Ovary (tissue), 10 donors: ENCODE measurements at places on chromosomes 1 and 21. TPM values are rescaled to one million over a fixed set of nuclear protein-coding genes. Genes with fewer than 3 reads are reported as not detected.

Gene RPE65
- 0.05 TPM for polyA plus RNA-seq

Gene IARS2
- polyA plus RNA-seq, result 35.3 TPM

Gene BCAN
- polyA plus RNA-seq, result 0.43 TPM

Gene IL20
- polyA plus RNA-seq, result 0.30 TPM

Gene TMPRSS3
- 0.12 TPM for polyA plus RNA-seq

Gene CRYAA
- polyA plus RNA-seq, result not detected

Gene BTF3L4
- polyA plus RNA-seq, result 51.9 TPM

Gene LINGO4
- not detected for polyA plus RNA-seq

Gene BSND
- polyA plus RNA-seq, result not detected

Gene HTR6
- not detected for polyA plus RNA-seq

Gene HIVEP3
- 3.0 TPM for polyA plus RNA-seq

Gene RGSL1
- not detected for polyA plus RNA-seq

Gene FYB2
- 0.06 TPM for polyA plus RNA-seq

Gene TACSTD2
- polyA plus RNA-seq, result 1.2 TPM

Gene CRP
- polyA plus RNA-seq, result not detected

Gene OLIG2
- polyA plus RNA-seq, result not detected

Gene F3
- 32.4 TPM for polyA plus RNA-seq

Gene CD1B
- polyA plus RNA-seq, result not detected

Gene SPATA21
- not detected for polyA plus RNA-seq

Gene CCDC27
- polyA plus RNA-seq, result 0.05 TPM
